ENCODE measurements at places on chromosomes 7 and 10. TPM values are rescaled to one million over a fixed set of nuclear protein-coding genes. Genes with fewer than 3 reads are reported as not detected.

- DNase-seq: no peak
Measured at GRCh38 chr10:14072541-14072940, 258.2 kb downstream of the FRMD4A start.

DNA sequence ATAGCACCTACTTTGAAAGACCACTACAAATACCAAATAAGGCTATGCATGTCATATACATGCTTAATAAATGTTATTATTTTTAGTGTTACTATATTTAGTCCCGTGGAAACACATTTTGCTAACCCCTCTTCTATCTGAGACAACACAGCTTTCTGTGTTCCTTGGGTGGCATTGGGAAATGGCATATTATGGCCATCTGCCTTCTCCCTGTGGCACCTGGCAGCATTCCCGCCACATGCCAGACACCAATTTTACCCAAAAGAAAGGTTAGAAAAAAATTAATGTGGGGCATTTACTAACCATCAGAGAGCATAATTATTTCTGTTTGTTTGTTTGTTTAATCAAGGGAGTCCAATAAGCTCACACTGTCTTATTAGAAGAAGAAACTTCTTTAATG is 168.6 kb upstream of the ETV1 start:
- DNase-seq: no peak

DNA sequence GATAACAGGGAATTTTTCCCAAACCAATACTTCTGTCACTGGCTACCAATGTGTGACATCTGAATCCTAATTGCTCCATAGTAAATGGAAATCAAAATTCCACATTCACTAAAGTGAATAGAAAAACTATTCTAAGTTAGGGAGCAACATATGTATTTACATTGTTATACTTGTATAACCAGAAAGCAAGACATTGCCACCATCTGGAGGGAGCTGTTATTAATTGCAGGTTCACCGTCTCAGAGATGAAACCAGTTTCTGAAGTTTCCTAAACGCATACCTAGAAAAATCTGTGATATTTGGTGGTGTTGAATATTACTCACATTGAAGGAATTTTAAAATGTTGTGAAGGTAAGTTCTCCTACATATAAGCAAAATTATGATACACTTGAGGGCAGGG is 390.1 kb downstream of the NXPH1 start:
- no peak for DNase-seq

Gene MKX
- not detected for total RNA-seq

Gene MDH2
- total RNA-seq: 103 TPM

Gene CFAP46
- total RNA-seq: not detected
